ENCODE measurements at places on chromosomes 3 and 15. TPM values are rescaled to one million over a fixed set of nuclear protein-coding genes. Genes with fewer than 3 reads are reported as not detected.

GRCh38 chr15:78084449-78084750 is 6.9 kb upstream of the TBC1D2B start:
- no peak for DNase-seq
- no peaks in the 10 kb centered on the region for H3K27me3 ChIP-seq
- peak overlapping the region; percentile 30 for H3K27ac ChIP-seq
- peaks cover 26% of the 10 kb centered on the region for H3K4me1 ChIP-seq
- no peak overlapping the region for H3K4me3 ChIP-seq

- H3K36me3 ChIP-seq: no peaks in the 10 kb centered on the region
- H3K4me3 ChIP-seq: no peak overlapping the region
- H3K27ac ChIP-seq: no peak overlapping the region
Measured at GRCh38 chr3:19885468-19885867, 48.5 kb downstream of the EFHB start.

- no peak overlapping the region for H3K27ac ChIP-seq
- no peak for DNase-seq
- H3K4me1 ChIP-seq: peaks cover 33% of the 10 kb centered on the region
- H3K27me3 ChIP-seq: no peaks in the 10 kb centered on the region
- H3K36me3 ChIP-seq: peaks cover 25% of the 10 kb centered on the region
Measured at GRCh38 chr3:52842424-52842823, 7.6 kb upstream of the MUSTN1 start.

DNA sequence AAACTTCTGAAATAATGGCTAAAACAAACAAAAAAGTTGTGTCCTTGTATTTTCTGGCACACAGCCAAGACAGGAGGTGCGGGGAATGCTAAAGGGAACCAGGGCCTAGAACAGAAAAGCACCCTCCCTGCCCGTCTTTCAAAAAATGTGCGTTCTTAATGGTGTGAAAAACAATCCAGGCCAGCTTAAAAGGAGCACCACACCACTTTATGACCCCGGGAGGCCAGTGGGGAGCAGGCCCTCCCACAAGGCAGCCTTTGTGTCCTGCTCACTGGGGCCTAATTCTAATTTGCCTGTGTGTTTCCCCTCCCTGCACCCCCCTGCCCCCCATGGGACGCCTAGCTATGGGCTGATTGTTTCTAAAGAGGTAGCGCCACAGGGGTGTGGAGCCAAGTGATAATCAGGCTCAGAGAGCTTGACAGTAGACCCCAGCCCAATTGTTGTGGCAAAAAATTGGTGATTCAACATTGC is 181.4 kb downstream of the GREM1 start:
- no peaks in the 10 kb centered on the region for H3K4me1 ChIP-seq
- no peak overlapping the region for H3K4me3 ChIP-seq
- peaks cover 7% of the 10 kb centered on the region for H3K36me3 ChIP-seq
- DNase-seq: no peak
- H3K27me3 ChIP-seq: no peaks in the 10 kb centered on the region
- no peak overlapping the region for H3K27ac ChIP-seq

DNA sequence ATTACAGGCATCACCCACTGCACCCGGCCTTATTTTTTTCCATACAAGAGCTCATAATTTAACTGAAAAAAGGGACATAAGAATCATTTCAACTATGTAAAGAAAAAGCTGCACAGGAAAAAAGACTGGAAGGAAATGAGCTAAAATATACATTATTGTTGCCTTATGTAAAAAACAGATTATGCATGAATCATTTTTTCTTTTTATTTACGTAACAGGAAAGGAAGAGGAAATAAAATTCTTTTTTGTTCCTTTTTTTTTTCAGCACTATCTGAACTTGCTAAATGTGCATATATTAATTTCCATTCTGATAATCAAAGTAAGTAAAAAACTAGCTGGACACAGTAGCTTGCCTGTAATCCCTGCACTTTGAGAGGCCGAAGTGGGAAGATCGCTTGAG is 12.1 kb downstream of the KIF9 start:
- peaks cover 6% of the 10 kb centered on the region for H3K4me1 ChIP-seq
- DNase-seq: no peak
- H3K4me3 ChIP-seq: no peak overlapping the region
- H3K27me3 ChIP-seq: no peaks in the 10 kb centered on the region
- H3K27ac ChIP-seq: no peak overlapping the region
- H3K36me3 ChIP-seq: peaks cover 6% of the 10 kb centered on the region

Gene ARGFX
- not detected for total RNA-seq

Gene SAXO2
- total RNA-seq: 1.7 TPM

DNA sequence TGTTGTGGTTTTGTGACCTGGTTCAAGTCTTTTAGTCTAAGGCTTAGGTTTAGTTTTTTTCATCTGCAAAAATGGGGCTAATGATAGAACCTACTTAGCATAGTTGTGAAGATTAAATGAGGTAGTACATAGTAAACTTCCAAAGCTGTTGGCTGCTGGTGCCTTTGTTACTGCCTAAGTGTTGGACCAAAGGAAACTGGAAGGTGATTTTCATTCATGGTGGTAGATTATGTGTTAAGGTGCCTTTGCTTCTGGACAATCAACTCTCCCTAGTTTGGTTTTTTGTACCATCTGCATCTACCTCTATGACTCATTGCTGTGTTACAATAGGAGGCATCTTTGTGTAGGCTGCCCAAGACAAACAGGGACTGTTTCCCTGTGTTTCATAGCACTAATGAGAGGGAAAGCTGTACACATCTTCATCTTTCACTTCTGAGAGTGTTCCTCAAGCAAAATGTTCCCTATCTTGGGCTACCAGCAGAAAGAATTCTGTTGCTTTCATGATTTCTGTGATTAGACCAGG is 3.2 kb downstream of the MAP2K1 start:
- no peaks in the 10 kb centered on the region for H3K36me3 ChIP-seq
- H3K4me3 ChIP-seq: no peak overlapping the region
- H3K27ac ChIP-seq: no peak overlapping the region
- H3K4me1 ChIP-seq: peaks cover 43% of the 10 kb centered on the region

Gene P2RY12
- 3.1 TPM for total RNA-seq

Gene SYNPR
- total RNA-seq: not detected

GRCh38 chr3:71232175-71232679 is 351.3 kb downstream of the FOXP1 start:
- H3K27ac ChIP-seq: no peak overlapping the region
- H3K4me1 ChIP-seq: no peaks in the 10 kb centered on the region
- no peaks in the 10 kb centered on the region for H3K36me3 ChIP-seq
- no peaks in the 10 kb centered on the region for H3K27me3 ChIP-seq

DNA sequence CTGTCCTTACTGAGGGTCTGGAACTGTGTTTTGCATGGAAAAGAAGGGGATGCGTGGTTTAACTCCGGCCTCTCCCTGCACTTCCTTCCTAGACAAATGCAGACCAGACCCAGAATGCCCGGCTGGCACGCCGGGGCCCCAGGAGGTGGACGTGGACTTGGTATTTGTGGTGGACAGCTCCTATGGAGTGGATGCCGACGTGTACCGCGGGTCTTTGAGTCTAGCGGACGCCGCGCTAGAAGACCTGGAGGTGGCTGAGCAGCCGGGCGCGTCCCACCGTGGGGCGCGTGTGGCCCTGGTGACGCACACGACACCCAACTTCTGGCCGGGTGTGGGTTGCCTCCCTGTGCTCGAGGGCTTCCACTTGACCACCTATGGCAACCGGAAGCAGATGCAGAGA is 81.8 kb upstream of the COL6A5 start:
- DNase-seq: no peak
- H3K4me3 ChIP-seq: no peak overlapping the region
- no peak overlapping the region for H3K27ac ChIP-seq
- H3K36me3 ChIP-seq: no peaks in the 10 kb centered on the region
